Activated naive CD4-positive, alpha-beta T cell treated with anti-CD3 and anti-CD28 coated beads for 36 hours (primary cell): ENCODE measurements at places on chromosomes 16 and 17.

DNA sequence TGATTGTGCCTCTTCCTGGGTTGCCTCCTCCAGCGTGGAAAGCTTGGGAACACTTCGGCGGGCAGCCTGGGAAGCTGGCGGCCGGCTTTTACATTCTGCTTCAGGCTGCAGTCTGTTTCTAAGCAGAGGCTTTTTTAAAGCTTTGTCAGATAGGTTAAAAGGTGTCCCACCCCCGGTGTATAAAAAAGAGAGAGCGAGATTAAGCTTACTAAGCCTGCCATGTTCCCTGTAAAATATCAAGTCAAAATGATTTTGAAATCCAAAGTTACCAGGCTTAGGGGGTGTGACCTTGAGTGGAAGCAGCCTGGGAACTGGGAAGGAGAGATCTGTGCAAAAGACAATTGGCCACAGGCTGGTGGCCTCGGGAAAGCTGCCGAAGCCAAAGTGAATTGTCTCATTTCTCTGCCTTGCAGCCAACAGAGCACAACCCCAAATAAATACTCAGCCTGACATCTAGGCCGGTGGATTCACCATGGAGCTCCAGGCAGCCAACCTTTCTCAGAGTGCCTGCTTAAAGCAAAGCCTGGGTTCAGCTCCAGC is 254.5 kb downstream of the FTO start:
- no peak for DNase-seq

DNA sequence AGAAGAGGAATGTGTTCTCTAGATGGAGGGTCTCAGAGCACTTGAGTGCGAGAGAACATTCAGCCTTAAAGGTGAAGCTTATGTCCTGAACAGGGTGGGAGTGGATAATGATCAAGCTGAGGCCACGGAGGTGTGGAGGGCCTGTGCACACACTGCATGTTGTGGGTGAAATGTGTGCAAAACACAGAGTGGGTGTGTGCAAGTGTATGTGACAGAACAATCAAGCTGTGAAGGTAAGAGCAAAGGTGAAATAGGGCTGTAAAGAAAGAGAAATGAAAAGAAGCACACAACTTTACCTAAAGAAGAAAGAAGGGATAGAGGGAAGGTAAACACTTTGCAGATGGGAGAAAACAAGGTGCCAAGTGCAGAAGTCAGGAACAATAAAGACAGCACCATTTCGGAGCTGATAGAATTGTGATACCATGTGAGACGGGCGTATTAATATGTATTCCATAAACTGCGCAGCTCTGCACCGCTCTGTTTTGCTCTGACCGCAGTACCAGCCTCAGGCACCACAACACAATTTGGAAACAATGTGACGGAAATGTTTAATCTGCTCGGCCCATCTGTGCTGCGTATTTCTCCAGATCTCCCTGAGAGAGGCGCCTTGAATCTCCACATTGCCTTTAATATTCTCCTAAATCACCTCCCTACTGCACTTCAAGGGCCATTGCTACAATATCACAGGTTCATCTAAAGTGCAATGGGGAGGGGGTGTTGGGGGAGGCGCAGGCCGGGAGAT is 40.6 kb downstream of the SNX11 start:
- no peak for DNase-seq

DNA sequence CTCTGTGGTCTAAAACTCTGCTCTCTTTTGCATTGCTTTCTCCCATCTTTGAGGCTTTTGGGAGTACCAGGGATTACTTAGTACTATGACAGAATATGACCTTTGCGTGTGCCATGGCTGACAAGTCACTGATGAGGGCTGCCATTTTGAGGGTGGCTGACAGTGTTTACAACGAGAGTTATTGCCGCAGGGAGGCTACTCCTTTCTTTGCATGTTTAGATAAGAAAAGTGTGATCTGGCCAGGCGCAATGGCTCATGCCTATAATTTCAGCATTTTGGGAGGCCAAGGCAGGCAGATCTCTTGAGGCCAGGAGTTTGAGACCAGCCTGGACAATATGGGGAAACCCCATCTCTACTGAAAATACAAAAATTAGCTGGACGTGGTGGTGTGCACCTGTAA is 77.5 kb downstream of the GSG1L start:
- DNase-seq: no peak

DNA sequence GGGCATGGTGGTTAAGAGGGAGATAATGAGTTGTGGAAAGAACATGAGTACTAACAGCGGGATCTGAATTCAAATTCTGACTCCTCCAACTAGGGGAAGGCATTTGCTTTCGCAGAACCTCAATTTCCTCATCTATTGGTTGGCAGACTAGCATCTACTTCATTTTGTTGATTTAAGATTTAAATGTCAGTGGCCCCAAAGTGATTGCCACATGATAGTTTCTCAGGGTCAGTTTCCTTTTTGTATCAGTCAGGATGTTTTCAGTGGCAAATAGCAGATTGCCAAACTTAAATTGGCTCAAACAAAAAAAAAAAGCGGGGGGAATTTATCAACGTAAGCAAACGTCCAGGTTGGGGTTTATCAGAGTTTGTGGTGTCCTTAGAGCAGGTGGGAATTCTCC is 25.1 kb upstream of the NOS2 start:
- DNase-seq: no peak

- no peak for DNase-seq
These were observed 74.1 kb downstream of the NT5M start for GRCh38 chr17:17377071-17377967.

DNA sequence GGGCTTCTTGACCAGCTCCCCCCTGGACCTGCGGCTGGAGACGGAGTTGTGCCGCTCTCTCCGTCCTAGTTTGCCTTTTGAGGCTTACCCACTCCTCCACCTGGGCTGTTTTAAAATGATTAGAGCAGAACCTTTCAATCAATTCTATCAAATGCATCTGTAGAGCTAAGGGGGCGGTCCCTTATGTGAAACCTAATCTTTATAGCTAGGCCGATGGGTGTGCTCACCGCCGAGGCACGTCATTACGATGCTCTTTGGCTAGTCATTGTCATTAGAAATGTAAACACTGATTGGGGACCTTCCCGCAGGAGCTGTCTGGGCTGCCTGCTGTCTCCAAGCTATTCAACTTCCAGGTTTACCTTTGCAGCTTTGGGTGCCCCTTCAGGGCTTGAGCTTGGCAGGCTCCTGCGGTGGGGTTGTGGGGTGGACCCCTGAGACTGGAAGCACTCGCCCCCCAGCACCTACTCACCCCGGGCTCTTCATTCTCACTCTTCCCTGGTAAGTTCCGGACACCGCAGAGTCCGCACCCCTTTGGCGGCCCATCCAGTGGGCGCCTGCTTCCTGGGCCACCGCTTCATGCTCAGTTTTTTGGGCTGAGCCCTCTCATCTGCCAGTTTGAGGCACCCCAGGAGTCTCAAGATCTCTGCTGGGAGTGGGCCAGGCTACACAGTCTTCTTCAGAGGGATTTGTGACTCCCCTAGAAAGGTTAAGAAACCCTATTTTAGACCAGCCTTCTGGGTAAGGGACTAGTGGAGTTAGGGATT is 20.9 kb upstream of the IL17C start:
- no peak for DNase-seq

GRCh38 chr17:77285594-77286390 is 145.0 kb downstream of the SEC14L1 start:
- DNase-seq: no peak

- no peak for DNase-seq
These were observed 35.4 kb downstream of the TMEM114 start for GRCh38 chr16:8554881-8555280.

GRCh38 chr17:50022463-50023130 is 27.6 kb upstream of the DLX3 start:
- DNase-seq: no peak

DNA sequence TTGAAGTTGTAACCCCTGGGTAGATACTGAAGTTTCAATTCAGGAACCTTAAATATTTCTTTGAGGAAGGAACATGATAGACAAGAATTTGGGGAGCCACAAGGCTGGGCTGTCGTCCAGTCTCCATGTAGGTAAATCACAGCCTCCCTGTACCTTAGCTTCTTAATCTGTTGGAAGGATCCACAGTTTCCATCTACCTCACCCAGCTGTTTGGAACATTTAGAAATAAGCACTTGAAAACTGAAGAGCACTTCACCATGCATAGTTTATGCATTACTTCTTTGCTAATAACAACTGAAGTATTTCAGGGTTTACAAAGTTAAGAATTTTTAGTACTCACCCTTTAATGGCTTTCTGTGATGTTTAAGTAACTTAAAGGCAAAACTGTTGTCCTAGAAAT is 17.2 kb downstream of the TXNDC11 start:
- DNase-seq: no peak

DNA sequence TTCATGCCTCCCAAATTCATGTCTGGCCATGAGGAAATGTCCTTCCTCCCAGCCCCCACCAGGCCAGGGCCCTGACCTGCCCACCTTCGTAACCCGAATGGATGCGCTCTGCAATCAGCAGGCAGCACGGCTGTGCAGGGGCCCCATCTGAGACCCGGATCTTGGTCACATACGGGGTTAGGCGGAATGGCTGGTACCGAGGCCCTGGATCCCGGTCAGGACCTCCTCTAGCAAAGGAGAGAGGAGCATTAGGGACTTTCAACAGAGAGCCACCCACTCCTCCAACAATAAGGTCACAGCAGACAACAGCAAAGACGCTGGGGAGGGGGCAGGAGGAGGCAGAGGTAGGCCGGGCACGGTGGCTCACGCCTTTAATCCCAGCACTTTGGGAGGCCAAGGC is 3.6 kb downstream of the PER1 start:
- no peak for DNase-seq

DNA sequence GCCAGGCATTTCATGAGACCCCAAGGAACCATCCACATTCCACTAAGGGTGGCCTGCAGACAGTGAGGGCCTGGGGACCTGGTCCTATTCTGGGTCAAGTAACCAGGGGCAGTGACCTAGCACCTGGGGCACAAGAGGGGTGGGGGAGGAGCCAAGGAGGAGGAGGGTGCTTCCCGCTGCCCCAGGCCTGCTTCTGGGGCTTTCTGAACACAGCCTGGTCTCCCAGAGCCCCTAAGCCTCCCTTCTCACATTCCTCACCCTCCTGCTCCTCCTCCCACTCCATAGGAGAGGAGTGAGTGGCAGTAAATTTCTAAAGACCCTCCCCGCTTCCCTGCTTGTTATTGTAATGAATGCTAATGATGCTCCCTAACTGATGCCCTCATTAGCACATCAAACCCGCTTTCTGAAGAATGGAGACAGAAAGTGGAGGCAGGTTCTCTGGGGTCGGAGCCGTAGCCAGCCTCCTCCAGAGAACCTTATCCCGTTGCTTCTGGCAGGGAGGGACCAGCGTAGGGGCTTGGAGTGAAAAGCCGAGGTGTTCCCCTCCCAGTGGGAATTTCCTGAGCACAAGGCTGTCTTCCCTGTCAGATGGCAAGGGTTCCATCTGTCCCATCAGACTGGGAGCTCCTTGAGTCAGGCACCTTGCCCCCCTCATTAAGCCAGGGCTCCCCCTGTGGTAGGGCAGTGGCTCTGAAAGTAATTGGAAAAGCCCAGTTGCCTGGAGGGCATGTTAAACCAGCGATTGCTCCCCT is 3.7 kb upstream of the SRCIN1 start:
- DNase-seq: no peak

- no peak for DNase-seq
These were observed 78.1 kb upstream of the DHX40 start for GRCh38 chr17:59487161-59487873.

DNA sequence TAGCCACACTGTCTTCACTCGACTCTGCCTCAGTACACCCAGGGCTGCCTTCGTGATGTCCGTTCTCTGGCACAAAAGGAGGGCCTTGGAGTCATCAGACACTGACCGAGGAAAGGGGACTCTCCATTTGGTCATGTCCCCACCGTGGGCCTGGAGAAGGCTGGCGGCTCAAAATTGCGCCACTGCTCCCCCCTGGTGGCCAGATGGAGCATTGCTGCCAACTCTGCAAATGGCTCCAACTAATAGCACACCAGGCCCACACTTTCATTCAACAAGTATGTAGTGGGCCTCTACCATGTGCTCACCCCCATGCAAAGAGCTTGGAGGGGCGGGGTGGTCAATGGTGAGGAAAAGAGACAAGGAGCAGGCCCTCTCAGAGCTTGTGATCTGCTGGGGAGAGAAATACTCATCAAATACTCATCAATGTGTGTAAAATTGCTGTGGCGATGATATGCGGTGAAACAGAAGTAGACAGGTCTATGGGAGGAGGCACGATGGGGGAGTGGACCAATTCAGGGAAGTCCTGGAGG is 5.2 kb upstream of the GRIN2C start:
- peak; percentile 78 for DNase-seq

DNA sequence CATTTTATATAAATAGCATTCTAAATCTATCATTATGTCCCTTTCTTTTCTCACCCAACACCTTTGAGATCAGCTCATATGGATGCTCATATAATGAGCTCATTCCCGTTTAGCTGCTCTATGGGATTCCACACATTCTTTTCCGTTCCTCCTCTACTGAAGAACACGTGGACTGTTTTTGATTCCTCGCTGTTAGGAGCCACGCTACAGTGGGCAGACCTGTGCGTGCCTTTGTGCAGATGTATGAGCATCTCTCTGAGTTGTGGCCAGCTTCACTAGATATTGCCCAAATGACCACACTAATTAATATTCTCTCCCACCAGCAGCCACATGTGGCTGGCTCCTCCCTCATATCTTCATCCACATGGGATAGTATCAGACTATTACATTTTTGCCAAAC is 6.0 kb upstream of the TNFRSF13B start:
- DNase-seq: no peak

DNA sequence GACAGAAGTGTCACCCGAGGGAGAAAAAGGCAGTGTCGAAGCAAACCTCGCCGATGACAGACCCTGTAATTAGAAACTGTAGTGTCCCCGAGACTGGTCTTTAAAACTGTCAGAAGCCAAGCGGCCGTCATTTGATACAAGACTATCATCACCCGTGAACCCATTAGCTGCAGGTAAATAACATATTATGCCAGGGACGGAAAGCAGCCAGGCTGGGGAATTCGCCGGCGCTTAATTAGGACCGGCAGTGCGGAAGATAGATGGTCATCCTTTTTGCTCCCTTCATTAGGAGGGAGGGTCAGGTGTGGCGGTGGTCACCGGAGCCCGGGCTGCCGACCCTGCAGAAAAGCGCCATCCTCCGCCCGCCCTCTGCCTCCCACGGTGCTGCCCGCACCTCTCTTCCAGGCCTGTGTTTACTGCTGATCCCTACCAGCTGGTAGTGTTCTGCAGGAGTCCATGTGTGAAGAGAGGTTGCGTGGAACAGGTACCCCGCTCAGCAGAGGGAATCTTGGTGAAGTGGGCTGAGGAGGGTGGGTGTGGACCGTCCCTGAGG is 109.4 kb upstream of the GSE1 start:
- DNase-seq: no peak

DNA sequence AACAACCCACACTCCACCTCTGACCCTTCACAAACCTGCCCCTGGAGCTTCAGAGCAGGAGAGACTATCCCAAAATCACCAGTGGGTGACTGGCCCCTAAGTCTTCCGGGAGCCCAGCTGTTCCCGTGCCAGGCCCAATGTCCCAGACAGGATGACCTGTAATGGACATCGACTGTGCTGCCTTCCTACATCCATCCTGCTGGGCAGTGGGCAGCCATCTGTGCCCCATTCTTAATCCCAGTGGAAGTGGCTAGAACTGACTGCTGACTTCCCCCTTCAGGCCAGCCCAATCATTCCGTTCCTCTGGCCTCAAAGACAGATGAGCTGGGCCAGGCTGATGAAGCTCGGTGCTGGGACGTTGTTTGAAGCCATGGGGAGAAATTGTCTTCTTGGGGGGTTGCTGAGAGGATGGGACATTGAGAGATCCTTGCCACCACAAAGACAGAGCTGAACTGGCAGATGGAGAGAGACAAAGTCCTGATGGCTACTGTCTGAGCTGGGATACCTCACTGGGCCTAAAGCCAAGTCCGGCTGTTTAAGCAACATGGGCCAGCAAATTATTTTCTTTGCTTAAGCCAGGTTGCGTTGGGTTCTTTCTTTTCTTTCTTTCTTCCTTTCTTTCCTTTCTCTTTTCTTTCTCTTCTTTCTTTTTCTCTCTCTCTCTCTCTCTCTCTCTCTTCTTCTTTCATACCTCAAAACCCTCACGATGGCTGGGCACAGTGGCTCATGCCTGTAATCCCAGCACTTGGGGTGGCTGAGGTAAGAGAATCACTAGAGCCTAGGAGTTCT is 17.9 kb upstream of the ALOX15B start:
- no peak for DNase-seq
